ENCODE measurements at places on chromosomes 5 and 9.

DNA sequence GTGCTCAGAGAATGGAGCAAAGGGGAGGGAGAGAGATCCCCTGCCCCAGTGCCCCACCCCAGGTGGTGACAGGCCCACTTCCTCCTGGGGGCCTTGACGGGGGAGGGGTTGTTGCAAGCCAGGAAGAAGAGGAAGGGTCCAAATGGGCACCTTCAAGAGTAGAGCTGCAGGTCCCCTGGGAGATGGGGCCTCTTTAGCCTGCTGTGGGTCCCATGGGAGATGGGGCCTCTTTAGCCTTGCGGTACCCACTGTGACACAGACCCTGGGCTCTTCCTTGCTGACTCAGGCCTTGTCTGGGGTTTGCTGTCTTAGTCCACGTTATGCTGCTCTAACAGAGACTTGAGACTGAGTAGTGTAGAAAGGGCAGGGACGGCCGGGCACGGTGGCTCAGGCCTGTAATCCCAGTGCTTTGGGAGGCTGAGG lies 9.6 kb upstream of the TOR4A start:
- DNase-seq: no peak

GRCh38 chr5:175567954-175568353 lies 89.6 kb downstream of the SFXN1 start:
- DNase-seq: no peak

DNA sequence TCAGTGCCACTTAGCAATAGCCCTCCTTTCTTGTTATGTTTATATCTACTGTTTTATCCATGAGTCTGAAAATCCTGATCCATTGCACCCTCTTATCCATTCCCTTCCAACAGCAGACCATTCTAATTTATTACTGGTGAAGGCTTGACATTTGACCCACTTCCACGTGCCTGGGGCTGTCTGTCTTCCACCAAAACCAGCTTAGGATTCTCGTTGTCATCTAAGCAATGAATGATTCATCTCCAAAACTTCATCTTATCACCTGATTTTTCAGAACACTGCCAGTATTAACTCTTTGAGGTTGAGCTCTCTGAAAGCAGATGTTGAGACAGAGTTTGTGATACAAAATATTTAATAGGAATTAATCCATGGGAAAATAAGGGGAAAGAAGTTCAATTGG lies 277.8 kb upstream of the FBXL7 start:
- DNase-seq: no peak

GRCh38 chr9:134621558-134622110 lies 20.0 kb upstream of the COL5A1 start:
- DNase-seq: no peak
